Mucosa of gallbladder (tissue), 1 donor: ENCODE measurements at places on chromosomes 5 and 9. TPM values are rescaled to one million over a fixed set of nuclear protein-coding genes. Genes with fewer than 3 reads are reported as not detected.

DNA sequence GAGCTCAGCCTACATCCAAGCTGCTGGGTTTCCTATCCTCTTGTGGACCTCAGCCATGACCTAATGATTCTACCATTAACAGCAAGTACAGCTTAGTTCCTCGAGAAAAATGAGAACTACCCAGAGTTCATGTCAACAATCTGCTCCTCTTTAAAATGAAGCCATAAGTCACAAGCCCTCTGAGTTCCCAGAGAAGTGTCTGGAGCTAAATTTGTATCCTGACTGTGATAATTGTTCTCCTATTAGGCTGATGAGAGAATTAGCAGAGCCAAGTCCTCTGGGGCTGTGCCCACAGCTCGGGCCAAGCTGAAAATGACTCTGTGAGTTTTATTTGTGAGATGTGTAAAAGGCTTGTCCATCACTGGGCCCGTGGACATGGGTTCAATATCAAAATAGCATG, 145.1 kb upstream of the SMIM23 start:
- DNase-seq: no peak

- no peak for DNase-seq
Measured at GRCh38 chr9:80937645-80938044, 751.7 kb downstream of the TLE1 start.

DNA sequence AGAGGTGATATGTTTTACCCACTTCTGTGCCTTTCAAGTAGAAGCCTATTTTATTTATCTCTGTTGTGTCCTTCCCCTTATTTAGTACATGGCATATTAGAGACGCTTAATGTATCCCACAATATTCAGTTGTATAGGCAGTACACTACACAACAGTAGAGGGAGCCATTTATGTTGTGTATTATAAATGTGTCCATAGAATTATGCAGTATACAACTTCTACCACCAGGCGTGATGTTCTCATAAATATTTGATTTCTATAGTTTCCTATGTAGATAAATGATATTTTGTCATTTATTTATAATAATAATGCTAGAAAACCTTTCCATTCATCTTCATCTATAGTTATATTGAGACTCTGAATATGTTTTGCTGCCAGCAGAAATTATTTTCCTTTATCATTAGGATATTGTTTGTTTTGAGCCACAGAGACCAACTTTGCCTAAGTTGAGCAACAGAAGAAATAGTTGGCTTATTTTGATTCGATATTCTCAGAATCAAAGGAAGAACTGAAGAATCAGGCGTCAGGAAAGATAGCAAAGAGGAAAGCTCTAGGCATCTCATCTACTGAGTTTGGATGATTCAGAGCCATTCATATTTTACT, 81.7 kb downstream of the ADAMTS19 start:
- DNase-seq: no peak

Gene IFNB1
- not detected for total RNA-seq

GRCh38 chr5:78594610-78595457, 53.7 kb downstream of the LHFPL2 start:
- DNase-seq: peak; percentile 61
